ENCODE measurements at places on chromosomes 6 and 20.
A peak's percentile ranks its signal among the peaks of the same experiment; 100 is the strongest.

GRCh38 chr6:83442752-83443151 is 11.9 kb upstream of the ME1 start:
- DNase-seq, result peak; percentile 80

DNA sequence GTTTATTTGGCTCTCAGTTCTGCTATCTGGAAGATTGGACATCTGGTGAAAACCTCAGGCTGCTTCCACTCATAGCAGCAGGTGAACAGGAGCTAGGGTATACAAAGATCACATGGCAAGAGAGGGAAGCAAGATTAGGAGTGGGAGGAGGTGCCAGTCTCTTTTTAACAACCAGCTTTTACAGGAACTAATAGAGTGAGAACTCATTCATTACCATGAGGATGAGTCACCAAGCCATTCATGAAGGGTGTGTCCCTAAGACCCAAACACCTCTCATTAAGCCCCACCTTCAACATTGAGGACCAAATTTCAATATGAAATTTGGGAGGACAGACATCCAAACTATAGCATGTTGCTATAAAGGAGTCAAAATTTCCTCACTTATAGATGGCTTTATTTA is 85.4 kb upstream of the HCRTR2 start:
- no peak for DNase-seq

DNA sequence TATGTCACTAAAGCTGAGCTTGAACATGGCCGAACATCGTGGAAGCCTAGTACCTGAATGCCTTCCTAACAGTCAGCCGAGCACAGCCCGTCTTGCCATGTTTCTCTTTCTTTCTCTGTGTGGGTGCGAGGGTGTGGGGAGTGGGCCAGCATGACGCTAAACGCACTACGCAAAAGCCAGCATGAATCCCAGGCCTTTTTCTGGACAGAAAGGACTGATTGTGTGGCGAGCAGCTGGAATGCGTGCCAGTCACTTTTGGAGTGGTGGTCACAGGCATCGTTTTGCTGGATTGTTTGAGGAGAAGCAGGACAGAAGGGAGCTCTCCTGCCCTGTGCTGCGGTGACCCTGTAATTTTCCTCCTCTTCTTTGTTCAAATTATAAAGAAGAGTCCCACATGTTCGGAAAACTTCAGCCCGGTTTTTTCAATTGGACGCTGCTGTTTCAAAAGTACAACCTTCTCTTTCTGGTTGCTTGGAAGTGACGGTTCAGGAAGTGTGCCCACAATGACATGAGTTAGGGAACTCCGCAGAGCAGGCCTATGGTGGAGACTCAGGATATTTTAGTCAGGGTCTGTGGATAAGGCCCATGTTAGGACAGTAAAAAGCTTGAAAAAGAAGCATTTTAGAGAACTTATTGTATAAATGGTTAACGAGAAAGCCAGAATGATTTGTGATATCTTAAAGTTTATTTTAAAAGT is 54.3 kb downstream of the PDE7B start:
- DNase-seq, result no peak

GRCh38 chr6:83600459-83600858 is 88.1 kb downstream of the PRSS35 start:
- DNase-seq, result no peak

DNA sequence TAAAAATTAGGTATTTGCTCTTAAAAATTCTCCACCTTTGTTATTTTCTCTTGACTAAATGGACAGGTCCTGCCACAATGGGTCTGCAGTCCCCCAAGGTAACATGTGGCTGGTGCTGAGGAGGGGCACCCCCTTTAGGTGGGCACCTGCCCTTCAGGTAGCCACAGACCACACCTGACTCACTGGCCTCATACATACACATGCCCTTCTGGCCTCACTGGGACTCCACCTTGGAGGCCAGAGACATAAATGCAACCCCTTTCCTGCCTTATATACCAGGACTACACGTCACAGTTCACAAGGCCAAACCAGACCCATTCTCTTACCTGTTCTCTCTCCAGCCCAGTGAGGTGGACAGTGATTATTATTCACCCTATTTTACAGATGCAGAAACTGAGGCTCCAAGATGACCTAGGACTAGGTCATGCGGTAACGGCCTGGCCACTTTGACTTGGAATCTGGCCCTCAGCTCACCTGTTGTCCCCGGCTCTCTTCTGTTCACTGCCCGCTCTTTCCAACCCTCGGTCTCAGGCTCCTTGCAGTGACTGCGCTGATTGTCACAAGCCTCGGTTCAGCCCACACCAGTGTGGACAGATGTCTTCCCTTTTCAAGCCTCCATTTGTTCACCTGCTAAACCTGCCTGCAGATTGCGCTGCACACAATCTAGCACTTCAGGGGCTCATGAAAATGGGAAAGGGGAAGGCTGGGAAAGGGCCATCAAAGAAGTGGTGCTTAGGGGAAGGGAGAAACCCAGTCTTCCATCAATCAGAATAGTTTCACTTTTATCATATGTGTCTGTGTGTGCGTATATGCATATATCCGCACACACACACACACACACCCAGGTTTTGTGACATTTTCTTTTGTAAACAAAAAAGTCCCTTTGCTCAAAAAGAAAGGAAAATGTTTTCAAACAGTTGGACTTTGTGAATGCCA is 121.7 kb downstream of the BCAS1 start:
- no peak for DNase-seq

DNA sequence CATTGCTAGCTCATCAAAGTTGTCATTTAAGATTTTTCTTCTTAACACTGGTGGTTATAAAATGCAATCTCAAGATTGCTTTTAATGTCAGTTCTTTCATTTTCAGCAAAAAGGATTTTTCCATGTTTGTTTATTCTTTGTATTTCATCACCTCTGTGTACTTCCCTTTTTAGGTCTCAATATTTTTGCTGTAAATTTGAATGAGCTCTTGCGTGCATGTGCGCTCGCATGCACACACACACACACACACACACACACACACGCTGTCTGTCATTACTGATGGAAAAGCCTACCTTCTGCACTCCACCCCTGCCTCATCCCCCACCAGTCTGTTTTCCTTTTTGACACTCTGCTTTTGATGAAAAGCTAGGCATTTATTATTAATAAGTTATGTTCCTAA is 85.3 kb upstream of the FYN start:
- DNase-seq, result peak; percentile 79

DNA sequence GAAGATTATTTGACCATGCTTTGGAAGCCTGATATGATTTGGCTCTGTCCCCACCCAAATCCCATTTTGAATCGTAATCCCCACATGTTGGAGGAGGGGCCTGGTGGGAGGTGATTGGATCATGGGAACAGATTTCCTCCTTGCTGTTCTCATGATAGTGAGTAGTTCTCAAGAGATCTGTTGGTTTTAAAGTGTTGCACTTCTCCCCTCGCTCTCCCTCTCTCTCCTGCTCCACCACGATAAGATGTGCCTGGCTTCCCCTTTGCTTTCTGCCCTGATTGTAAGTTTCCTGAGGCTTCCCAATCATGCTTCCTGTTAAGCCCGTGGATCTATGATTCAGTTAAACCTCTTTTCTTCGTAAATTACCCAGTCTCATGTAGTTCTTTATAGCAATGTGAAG is 21.7 kb upstream of the FAM217A start:
- no peak for DNase-seq

DNA sequence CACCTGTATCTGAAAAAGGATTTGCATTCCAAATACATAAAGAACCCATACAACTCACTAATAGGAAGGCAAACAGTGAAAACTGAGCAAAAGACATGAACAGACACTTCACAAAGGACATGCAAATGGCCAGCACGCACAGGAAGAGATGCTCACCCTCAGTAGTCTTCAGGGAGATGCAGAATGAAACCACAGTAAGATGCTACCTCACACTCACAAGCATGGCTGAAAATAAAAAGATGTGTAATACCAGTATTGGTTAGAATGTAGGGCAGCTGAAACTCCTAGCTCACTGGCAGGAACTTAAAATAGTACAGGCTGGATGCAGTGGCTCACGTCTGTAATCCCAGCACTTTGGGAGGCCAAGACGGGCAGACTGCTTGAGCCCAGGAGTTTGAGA is 64.6 kb downstream of the SNX5 start:
- DNase-seq, result no peak

- no peak for DNase-seq
Observed at GRCh38 chr6:157717340-157717748, 105.7 kb upstream of the SNX9 start.

GRCh38 chr6:128111096-128111495 is 210.2 kb upstream of the THEMIS start:
- no peak for DNase-seq

- DNase-seq, result peak; percentile 5
Observed at GRCh38 chr6:149895048-149895590, 2.8 kb downstream of the RAET1E start.
